ENCODE measurements at places on chromosomes 16 and 17.

DNA sequence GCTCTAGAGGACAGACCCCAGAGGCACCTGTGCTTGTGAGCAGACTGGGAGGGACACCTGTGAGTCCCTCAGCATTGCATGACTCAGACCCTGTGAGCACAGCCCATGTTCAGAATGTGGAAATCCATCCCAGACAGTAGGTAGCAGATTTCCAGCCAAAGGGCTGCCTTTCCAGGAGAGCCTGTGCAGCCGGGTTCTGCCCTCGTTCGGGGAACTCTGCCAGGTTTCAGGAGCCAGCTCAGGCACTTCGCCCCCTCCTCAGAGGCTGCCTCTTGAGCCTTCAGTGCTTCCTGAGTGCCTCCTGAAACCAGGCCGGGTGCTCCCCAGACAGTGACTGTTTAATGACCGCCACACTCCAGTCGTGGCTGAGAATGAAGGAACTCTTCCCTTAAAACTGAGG, 23.3 kb upstream of the SDR42E2 start:
- no peak for DNase-seq

DNA sequence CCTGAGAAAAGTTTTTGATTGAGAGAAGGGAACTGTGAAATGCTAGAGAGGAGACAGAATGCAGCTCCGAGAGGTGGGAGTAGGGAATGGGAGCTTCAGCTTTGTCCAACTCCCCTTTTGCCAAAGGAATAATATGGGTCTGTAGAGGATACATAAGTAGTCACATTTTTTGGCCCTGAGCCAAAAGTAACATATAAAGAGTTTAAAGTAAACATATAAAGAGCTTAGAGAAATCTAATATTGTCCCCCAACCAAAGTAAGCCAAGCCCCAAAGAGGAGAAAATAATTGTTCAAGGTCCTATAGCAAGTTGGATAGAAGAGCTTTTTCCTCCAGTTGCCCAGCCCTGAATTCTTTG, 215.1 kb downstream of the TMEM114 start:
- DNase-seq = no peak

DNA sequence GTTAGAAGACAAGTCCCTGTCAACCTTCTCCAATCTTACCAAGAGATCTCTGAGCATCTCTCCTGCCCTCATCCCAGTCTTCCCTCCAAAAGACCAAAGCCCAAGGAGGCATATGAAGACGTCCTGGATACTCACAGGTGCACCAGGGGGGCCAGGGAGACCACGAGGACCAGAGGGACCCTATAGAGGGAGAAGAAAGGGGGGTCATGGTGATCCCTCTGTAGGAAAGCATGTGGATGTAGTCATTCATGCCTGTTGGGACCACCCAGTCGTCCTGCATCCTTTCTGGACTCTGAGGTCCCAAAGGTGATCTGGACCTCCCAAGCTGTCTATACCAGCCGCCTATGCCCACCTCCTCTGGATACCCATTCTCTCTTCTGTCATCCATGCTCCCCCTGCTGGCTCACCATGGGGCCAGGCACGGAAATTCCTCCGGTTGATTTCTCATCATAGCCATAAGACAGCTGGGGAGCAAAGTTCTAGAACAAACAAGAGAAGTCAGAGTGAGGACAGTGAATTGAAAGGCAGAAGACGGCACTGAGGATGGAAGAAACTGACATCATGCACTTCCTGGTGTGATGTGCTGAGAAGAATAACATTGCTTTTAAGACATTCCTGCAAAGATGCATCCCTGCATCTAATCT, 3.3 kb downstream of the COL1A1 start:
- DNase-seq = peak; percentile 72

- DNase-seq = no peak
These were observed 108.9 kb downstream of the MAP2K6 start for GRCh38 chr17:69523244-69523861.

GRCh38 chr17:75910699-75911098, 6.0 kb upstream of the MRPL38 start:
- no peak for DNase-seq

DNA sequence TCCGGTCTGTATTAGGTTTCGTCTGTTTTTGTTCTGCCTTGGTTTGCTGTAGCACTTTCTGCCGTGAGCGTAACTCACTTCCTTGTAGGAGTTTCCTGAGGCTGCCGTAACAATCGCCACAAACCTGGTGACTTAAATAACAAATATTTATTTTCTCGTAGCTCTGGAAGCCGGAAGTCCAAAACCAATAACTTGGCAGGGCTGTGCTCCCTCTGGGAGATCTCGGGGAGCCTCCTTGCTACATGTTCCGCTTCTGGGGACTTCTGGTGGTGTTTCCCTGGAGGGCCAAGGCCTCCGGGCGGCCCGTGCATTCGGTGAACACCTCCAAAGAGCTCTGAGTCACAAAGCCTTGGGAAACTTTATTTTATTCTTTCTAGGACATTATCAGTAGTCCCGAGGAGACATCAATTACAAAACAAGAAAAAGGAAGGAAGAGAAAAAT, 6.8 kb upstream of the WDR45B start:
- no peak for DNase-seq

Data from activated CD4-positive, alpha-beta T cell treated with anti-CD3 and anti-CD28 coated beads, Interleukin-2, amount 50 U/mL, for 48 hours (primary cell).